NCI-H187 treated with DMSO at 0.1 percent for 48 hours (cell line): ENCODE measurements at places on chromosomes 1 and 21.

GRCh38 chr21:17455451-17455850, 57.4 kb upstream of the CXADR start:
- no peak for DNase-seq

DNA sequence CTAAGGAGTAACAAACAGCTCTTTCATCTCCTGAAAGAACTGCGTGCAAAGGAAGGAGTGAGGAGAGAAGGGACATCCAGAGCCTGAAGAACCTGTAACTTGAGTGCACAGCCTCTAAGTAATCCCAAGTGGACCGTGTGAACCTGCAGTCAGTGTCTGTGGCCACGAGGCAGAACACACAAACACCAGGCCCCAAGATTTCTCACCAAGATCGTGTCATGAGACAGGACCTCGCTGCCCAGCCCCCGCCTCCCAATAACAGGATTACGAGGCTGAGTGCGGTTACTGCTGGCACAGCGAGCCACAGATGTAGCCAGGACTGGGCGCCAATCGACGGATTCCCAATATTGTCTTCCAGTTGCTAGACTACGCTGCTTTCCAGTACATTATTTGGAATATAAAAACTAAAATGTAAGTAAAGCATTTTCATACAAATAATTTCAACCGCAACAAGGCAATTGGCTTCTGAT, 101.3 kb upstream of the SLC25A33 start:
- no peak for DNase-seq

DNA sequence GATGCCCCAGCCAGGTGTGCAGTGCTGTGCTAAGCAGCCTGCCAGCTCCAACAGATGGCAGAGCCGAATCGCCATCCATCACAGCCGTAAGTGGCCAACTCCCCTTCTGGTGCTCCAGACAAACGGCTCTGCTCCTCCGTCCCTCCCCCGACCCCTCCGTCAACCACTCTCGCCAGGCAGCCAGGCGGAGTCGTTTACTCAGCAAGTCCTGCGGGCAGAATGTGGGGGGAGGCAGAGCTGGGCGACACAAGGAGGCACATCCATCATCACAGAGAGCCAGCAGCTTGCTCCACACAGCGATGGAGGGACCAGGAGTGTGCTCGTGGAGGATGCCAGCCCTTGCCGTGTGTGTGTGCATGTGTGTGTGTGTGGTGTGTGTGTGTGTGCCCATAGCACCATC, 206.6 kb upstream of the GRIK3 start:
- DNase-seq, result peak; percentile 73

- DNase-seq, result no peak
Observed at GRCh38 chr21:43866659-43867331, 1.8 kb downstream of the AGPAT3 start.

GRCh38 chr1:167671727-167672511, 41.9 kb downstream of the RCSD1 start:
- no peak for DNase-seq

DNA sequence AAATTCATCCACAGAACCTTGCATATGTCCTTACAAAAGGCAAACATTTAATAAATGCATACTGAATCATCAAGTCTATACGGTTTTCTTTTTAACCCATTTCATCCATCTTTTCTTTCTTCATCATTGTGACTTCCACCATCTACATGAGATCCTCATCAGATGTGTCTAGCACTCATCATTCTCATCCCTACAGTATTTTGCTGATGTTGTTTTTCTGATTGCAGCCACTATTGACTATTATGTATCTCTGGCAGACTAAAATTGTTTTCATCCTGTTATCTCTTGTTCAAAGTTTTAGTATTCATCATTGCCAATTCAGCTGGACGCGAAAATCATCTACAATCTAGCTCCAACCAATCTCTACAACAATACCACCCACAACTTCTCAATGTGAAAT, 5.9 kb downstream of the LRIF1 start:
- no peak for DNase-seq

DNA sequence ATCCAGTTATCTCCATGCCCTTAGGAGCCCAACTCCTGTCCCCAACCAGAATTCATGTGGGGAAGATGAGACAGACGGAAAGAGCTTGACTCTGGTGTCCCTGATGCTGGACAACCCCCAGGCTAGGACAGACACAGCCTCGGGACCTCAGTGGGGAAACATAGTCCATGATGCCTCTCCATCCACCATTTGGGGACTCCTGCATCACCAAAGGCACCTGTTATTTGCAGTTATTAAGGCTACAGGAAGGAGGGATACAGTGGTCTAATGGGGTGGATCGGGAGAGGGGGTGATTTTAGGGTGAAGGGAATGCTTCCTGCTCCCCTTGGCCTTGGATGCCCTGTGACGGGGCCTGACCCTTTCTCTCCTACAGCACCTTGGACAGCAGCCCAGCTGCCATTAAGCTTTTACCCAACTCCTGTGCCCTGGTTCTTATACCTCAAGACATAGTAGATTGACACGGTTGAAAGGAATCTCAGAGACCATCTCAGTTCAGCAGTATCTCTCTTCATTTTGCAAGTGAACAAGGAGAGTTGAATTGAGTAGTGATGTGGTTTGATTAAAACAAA, 111.6 kb downstream of the MATN1 start:
- DNase-seq, result no peak

GRCh38 chr21:15141261-15141970, 76.6 kb upstream of the NRIP1 start:
- DNase-seq, result no peak

DNA sequence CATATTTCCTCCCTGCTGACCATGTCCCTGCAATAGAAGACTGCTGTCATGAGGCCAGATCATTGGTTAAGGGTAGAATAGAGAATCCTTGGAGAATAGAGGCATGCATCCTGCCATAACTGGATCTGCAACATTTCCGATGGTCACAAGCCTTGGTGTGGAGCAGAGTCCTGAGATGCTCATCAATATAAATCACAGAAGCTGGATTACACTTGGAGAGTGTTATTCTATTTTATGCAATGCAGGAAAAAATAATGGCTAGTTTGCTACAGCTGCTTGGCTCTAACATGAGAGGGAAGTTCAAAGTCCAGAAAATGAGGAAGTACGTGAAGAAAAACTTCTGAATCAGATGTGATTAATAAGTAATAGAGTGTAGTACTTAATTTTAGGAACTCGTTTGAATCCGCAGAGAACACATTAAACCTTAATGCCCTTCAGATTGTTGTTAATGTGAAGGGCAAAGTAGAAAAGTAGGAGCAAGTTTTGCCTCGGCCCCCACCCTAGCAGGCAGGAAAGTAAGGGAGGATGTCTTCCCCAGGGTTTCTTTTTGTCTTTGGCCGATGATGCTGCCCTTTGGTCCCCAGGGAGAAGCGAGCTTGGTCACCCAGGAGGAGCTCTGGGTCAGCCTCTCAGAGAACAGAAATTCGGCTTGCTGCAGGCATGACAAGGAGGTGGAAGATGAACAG, 59.5 kb downstream of the KCNK1 start:
- DNase-seq, result no peak

- no peak for DNase-seq
Observed at GRCh38 chr1:183554577-183554976, 35.7 kb downstream of the NCF2 start.

- no peak for DNase-seq
Observed at GRCh38 chr1:245585252-245585959, 430.6 kb downstream of the KIF26B start.
